Cardiac muscle cell (in vitro differentiated cells and primary cell): ENCODE measurements at places on chromosomes 13 and 19. TPM values are rescaled to one million over a fixed set of nuclear protein-coding genes. Genes with fewer than 3 reads are reported as not detected.
A peak's percentile ranks its signal among the peaks of the same experiment; 100 is the strongest.

GRCh38 chr13:84025824-84026223 lies 143.6 kb upstream of the SLITRK1 start:
- no peaks in the 10 kb centered on the region for H3K27me3 ChIP-seq
- DNase-seq, result no peak
- no peak overlapping the region for H3K27ac ChIP-seq
- no peaks in the 10 kb centered on the region for H3K36me3 ChIP-seq
- no peaks in the 10 kb centered on the region for H3K4me1 ChIP-seq

DNA sequence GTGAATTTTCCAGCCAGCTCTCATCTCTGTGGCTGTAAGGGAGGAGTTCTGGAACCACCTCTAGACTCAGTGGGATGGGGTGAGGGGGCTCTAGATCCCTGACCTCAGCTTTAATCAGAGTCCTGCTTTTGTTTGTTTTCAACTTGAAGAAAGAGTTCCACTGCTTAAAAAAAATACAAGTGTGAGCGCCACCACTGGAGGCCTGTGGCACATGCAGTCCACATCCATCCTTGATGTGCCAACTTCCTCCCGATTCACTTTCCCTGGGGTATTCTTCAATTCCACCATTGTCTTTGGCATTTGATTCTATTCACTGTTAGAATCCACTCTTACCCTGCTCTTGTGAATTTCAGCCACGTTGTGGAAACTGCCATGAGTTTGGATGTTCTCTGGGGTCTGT lies 62.4 kb upstream of the GJB6 start:
- no peak overlapping the region for H3K4me3 ChIP-seq
- H3K27ac ChIP-seq, result no peak overlapping the region
- DNase-seq, result no peak

- H3K4me1 ChIP-seq, result peaks cover 8% of the 10 kb centered on the region
- H3K36me3 ChIP-seq, result no peaks in the 10 kb centered on the region
- no peak overlapping the region for H3K27ac ChIP-seq
- DNase-seq, result peak; percentile 78
Observed at GRCh38 chr19:6108721-6109633, 1.3 kb downstream of the RFX2 start.

The PNMA8B gene
- total RNA-seq, result 8.8 and 13.5 TPM in 2 replicates

The PPP2R1A gene
- total RNA-seq, result 641 and 821 TPM in 2 replicates

The TTC9B gene
- not detected in 2 replicates for total RNA-seq

The RABAC1 gene
- total RNA-seq, result 151 and 212 TPM in 2 replicates
